Retinal pigment epithelial cell (primary cell): ENCODE measurements at places on chromosomes 5 and 9.

DNA sequence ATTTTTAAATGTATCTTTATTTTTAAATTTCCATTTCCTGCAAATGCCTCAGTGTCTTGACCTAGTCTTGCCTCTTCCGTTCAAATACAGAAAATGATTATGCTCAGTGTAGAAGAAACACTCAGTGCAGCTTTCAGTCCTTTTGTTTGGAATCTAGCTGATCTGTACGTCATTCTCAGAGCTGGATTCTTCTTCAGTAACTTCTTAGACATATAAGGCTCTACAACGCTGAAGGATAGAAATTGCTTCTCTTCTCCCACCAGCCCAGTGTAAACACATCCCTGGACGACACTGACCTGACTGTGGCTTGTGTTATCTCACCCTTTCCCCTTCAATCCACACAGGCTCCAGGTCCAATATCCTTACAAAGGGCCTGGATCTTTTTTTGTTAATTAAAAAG is 3.2 kb upstream of the ALDH1B1 start:
- no peak for DNase-seq

- DNase-seq = no peak
These were observed at the start of gene PCDHB9 for GRCh38 chr5:141186897-141187512. Gene PCDHB9 (plus strand): TSS chr5:141187161. CDS start chr5:141187319, 158 bp downstream.

DNA sequence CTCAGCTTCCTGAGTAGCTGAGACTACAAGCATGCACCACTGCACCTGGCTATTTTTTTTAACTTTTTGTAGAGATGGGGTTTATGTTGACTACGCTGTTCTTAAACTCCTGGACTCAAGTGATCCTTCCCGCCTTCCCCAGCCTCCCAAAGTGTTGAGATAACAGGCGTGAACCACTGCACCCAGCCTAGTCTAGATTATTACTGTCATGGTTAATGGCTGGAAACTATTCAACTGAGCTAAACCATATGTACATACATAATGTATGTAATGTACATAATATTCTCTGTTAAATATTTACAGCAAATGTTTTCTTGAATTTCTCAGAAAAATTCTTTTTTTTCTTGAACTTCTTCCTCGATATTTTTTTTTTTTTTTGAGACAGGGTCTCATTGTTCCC is 21.3 kb downstream of the PPP2CA start:
- DNase-seq = no peak

GRCh38 chr5:38764937-38765391 is 80.8 kb upstream of the OSMR start:
- DNase-seq = no peak

DNA sequence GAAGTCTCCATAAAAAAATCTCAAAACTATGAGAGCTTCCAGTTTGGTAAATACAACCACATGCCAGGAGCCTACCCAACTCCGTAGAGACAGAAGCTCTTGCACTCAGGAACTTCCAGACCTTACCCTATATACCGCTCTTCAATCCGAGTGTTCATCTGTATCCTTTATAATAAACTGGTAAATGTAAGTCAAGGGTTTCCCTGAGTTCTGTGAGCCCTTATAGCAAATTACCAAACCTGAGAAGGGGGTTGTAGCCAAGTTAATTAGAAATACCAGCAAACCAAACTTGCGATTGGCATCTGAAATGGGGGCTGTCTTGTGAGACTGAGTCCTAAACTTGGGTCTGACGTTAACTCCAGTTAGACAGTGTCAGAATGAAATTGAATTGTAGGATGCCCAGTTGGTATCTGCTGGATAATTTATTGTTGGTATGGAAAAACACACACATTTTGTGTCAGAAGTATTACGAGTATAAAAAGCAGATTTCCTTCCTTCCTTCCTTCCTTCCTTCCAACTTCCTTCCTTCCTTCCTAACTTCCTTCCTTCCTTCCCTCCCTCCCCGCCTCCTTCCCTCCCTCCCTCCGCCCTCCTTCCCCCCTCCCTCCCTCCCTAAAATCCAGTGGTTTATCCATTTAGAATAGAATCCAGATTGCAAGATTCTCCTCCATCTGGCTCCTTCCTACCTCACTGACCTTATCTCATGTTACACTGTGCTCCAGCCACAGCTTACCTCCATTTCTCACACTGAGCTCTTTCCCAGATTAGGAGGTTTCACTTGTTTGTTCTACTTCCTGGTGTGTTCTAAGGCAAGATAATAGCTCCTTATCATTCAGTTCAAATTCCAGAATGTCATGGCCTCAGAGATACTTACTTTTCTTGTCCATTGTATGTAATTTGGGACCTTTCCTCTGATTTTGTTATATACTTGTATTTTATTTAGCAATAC is 196.7 kb downstream of the WDR70 start:
- no peak for DNase-seq

DNA sequence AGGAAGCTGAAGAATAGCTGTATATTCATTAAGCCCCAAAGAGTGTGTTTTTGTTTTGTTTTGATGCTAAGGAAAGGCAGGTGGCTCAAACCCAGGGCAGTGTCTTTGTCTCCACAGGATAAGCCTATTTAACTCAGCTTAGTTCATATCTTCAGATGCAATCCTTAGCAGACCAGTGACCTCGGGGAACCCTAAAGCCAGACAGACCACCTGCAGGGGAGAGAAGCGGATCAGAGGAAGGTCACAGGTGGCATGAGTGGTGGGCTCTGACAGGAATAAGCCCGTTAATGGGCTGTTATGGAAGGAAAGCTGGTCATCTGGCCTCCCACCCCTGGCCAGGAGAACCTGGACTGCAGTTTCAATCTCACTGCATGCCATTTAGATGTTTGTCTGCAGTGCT is 30.8 kb downstream of the TAS2R1 start:
- no peak for DNase-seq

DNA sequence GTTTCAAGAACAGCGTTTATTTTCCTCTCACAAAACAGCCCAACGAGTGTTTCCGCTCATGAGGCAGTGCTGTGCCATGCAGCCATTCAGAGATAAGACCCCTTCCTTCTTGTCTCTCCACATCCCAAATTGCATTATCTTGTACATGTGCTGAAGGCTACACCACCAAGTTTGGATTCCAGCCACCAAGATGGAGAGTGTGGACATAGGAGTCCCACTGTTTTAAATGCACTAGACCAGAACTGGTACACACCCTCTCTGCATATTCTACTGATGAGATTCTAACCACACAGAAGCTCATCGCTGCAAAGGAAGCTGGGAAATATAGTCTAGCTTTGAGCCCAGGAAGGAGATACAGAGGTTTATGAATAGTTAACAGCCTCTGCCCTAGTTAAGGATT is 509.4 kb downstream of the NFIB start:
- no peak for DNase-seq

DNA sequence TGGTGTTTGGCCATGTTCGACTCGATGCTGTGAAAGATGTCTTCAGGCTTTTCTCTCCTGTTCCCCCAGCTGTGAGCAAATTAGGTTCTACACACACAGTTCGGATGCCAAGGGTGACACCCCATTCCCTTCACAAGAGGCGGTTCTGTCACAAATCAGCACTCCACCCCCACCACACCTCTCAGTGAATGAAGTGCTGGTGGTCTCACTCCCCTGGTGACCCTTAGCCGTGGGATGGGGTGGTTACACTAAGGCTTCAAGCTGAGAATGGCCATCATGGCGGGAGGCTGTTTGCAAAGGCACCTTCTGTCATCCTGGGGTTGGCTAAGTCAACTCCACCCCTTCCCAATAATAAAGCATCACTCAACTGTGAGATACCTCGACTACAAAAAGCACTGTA is 26.4 kb downstream of the AMBP start:
- DNase-seq = no peak

- no peak for DNase-seq
These were observed 57.5 kb upstream of the NCS1 start for GRCh38 chr9:130114741-130115140.

- peak; percentile 15 for DNase-seq
These were observed 34.9 kb upstream of the FCHO2 start for GRCh38 chr5:72920690-72921502.

GRCh38 chr9:130043654-130044623 is 950 bp upstream of the FNBP1 start:
- DNase-seq = no peak

DNA sequence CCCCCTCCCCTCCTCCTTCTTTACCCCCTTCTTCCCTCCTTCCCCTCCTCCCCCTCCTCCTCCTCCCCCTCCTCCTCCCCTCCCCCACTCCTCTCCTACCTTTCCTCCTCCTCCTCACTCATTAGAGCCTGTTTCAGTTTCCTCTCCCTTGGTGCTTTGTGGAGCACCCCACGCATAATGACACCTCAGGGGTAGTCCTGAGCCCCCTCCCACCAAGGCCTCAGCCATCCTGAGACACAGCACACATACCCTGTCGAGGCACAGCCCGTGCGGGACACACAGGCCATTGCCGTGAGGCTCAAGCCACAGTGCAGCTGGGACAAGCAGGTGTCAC is 35.4 kb downstream of the HK3 start:
- DNase-seq = no peak

- DNase-seq = peak; percentile 62
These were observed 38.3 kb downstream of the FAM78A start for GRCh38 chr9:131237931-131238401.

DNA sequence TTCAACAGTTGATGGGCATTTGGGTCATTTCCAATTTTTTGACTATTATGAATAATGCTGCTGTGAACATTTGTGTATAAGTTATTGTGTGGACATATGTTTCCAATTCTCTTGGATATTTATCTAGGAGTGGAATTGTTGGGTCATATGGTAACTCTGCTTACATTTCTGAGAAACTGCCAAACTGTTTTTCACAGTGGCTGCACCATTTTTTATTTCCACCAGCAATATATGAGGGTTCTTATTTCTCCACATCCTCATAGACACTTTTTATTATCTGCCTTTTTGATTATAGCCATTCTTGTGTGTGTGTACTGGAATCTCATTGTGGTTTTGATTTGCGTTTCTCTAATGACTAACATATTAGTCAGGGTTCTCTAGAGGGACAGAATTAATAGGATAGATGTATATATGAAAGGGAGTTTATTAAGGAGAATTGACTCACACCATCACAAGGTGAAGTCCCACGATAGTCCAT is 14.7 kb upstream of the MED27 start:
- DNase-seq = peak; percentile 41

- DNase-seq = no peak
These were observed 91.9 kb upstream of the CEP78 start for GRCh38 chr9:78144008-78144381.
